Hematopoietic multipotent progenitor cell treated with erythropoietin and hydrocortisone succinate and interleukin-3 and kit ligand, for 4 days (in vitro differentiated cells): ENCODE measurements at places on chromosomes 16 and 17.
A peak's percentile ranks its signal among the peaks of the same experiment; 100 is the strongest.

GRCh38 chr17:28684963-28685362 lies 23.0 kb downstream of the SUPT6H start:
- no peak for DNase-seq

DNA sequence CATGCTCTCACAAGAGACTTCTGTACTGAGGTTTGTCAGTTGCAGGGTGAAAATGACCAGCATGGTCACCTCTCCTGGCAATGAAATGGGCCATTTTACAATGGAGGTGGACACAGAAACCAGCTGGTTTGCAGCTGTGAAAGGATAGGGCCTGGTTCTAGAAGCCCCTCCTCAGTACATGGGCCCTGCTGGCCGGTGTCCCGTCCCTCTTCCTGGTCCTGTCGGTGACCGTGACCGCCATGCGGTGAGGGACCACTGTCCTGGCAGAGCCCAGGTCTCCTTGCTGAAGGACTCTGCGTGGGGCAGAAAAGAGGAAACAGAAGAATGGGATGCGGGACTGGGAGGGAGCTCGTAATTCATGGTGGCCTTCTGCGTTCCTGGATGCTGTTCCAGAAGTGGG lies 76.0 kb upstream of the ZNF423 start:
- no peak for DNase-seq

GRCh38 chr17:72101526-72101925 lies 19.3 kb upstream of the SOX9 start:
- no peak for DNase-seq

DNA sequence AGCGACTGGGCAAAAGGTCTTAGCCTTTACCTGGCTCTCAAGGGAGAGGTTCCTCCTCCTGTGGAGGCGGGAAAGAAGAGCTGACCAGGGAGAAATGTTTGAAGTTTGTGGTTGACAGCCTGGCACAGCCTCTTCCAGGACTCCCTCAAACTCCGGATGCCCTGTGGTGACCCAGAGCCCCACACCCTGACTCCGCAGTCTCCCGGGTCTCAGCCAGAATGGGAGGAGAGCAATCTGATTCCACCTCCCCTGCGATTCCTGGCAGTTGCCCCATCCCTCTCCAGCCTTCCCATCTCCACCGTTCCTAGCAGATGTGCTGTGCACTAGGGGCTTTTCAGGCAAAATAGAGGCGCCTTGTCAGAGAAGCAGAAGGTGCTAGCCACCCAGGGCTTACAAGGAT lies 5.5 kb upstream of the DNAI2 start:
- DNase-seq, result no peak

GRCh38 chr17:55641676-55642081 lies 81.0 kb downstream of the TMEM100 start:
- peak; percentile 66 for DNase-seq

DNA sequence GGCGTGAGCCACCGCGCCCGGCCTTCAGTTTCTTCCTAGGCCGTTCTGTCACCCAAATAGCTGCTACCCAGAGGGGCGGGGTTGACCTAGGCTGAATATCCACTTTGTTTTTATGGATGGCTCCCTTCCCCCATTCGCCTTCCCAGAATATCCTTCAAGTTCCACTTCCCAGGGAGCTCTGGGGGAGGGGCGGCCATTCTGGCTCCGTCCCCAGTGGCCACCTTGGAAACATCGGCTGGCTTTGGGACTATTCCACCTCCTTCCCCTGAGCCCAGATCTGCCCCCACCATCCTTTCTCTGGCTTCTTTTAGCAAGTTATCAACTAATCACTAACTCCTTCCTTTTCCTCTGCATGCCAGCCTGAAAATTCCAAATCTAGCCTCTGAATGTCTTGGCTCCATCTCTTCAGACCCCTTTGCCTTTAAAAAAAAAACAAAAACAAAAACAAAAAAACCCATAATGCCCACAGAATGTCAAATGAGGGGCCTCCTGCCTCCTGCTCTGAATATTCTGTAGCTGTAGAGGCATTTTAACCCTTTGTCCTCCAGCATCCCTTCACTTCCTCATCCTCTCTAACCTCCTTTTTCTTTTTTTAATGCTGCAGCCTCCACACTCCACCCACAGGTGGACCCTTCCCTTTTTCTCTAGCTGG lies 6.4 kb downstream of the ATP1B2 start:
- no peak for DNase-seq

DNA sequence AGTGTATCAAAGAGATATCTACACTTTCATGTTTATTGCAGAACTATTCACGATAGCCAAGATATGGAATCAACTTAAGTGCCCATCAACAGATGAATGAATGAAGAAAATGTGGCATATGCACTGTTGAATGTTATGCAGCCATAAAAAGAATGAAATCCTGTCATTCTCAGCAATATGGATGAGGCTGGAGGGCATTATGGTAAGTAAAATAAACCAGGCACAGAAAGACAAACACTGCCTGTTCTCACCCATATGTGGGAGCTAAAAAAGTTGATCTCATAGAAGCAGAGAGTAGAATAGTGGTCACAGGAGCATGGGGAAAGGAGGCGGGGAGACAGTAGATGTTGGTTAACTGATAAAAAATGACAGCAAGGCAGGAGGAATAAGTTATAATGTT lies 561.8 kb downstream of the TOX3 start:
- DNase-seq, result no peak

- DNase-seq, result no peak
Observed at GRCh38 chr16:86494565-86495356, 15.6 kb upstream of the FOXF1 start.
